ENCODE measurements at places on chromosomes 6 and 20.

DNA sequence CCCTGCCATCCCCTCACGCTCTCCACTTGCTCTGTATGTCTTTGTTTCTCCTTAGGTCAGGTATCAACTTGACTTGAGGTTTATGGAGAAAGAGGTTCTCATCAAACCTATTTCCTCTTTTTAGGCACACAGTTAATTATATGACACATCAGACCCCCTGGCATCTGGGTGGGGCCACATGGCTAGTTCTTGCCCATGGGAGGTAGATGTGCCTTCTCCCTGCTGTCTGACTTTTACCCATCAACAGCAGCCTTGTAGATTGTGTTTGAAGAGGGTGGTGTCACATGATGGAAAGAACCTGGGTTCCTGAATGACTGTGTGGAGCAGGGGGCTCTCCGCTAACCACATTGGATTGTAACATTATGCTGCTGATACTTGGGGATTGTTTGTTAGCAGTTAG, 7.2 kb upstream of the UQCC2 start:
- DNase-seq, result no peak

DNA sequence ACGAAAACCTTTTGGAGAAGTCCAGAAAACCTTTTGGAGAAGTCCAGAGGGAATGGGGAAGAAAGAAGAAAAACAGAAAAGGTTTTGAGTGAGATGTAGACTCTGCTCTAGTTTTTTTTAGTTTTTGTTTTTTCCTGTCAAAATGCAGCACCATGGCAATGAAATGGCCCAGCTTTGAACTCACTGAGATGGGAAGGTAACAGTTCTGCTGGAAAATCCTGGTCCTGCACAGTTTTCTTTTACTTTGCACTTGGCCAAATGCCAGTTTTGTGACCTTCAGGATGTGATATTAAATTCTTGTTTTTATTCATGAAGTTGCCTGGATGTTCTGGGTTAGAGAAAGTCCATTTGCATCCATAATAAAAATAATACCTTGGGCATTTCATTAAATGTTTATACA, 145.7 kb downstream of the CFAP61 start:
- DNase-seq, result no peak

DNA sequence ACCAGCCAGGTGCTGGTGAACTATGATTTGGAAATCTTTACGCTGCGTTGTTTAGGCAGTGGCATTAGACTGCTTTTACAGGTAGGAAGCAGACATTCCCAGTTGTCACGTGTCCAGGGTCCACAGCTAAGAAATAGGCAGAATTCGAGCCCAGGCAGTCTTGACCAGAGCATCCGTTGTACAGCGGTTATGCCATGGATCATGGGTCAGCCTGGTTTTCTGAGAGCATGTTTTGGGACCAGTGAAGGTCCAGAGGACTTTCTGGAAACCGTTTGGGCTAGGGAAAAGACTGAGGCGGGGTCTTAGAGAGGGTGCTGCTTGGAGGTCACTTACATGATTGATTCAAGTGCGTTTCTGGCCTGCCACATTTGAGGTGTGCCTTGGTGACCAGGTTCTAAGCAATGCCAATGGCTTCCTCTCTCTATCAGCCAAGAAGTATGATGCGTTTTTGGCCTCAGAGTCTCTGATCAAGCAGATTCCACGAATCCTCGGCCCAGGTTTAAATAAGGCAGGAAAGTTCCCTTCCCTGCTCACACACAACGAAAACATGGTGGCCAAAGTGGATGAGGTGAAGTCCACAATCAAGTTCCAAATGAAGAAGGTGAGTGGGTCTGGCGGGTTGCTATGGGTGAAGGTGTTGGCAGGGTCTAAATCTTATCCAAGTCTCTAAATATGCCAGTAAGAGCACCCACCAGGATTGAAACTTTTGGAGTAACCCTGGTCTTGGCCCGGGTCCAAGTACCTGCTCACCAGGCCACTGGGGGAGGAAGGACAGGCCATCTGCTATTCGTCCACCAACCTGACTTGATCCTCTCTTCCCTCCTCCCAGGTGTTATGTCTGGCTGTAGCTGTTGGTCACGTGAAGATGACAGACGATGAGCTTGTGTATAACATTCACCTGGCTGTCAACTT, 1.8 kb downstream of the RPL10A start:
- DNase-seq, result no peak

DNA sequence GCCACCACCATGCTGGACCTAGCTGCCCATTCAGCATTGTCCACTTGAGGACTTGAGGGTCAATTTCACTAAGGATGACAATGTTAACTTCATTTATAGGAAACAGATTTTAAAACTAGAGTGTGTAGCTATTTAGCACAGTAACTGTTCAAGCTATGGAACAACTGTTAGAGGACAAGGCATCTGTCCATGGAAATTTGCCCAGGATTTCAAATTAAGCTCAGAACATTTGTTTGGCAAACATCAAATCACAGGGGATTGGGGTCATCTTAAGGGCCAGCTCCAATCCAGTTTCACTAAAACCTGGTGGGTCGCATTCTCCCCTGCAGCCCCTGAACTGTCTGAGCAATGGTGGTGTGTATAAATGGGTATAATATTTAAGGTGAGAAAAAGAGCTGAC, 35.1 kb downstream of the PM20D2 start:
- no peak for DNase-seq

DNA sequence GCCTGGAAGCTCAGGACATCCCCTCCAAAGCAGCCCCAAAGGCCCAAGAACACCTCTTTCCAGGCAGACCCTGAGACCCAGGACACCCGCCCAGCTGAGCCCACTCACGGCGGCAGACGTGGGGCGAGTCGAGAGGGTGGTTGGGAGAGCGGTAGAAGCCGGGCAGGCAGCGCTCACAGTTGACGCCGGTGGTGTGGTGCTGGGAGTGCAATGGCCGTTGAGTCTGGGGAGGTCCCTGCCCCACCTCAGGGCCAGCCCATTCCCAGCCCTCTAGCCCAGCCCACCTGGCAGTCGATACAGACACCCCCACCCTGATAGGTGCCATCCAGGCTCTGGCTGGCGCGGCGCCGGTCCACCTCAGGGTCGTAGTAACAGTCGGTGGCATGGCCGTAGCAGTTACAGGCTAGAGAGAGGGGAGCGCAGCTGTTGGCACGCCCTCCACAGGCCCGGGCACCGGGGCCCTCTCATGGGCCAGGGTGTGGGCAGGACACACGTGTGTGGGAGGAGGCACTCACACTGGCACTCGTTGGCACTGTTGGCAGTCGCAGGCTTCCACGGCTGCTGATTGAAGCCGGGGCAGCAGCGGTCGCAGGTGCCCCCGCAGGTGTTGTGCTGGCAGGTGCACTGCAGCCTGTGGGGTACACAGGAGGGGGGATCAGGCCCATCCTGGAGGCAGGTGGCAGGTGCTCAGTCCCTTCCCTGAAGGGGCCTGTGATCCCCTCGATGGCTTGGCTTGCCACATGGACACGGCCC, 20.5 kb downstream of the LAMA5 start:
- no peak for DNase-seq

DNA sequence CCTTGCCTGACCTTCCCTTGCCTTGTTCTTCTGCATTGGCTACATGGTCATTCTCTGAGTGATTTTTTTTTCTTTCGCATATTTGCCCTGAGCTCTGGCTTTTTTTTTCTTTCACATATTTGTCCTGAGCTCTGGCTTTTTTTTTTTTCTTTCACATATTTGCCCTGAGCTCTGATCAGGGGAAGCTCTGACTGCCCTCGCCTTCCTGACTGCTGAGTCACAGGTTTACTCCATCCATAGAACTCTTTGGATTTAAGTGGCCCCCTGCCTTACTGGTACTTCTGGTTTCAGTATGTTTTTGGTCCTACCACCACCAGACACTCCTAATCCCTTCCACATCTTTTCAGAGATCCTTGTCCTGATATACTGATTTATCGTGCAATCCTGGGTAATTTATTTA, 201.1 kb downstream of the OGFRL1 start:
- no peak for DNase-seq

DNA sequence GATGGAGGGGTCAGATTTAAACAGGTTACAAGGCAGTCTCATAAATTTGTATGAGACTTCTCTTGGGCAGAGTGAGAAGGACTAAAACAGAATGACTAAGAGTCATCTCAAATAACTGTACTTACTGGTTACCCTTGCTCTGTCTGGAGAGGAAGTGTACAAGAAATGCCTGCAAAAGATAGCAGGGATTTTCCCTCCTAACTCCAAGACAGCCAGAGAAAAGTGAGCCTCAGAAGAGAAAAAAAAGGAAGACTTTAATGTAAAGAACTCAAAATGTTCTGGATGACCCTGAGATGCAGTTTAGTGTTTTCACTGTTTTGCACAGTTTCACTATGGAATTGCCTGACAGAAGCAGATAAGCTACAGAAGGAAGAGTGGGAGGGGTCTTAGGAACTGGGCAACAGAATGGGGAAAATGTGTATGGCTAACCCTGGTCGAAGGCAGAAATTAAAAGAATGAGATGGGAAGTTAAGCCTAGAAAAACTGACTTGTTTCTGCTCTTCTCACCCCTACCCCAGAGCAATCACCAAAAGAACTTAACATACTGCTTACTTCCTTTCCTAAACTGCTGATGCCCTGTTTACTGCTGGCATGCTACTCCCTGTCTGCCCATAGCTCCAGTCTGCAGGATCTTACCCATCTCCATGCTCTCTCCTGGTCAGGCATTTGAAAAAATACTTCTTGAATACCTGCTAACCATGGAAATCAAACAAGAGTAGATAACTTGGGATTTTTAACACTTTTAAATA, 98.1 kb upstream of the MARCKS start:
- DNase-seq, result no peak

GRCh38 chr6:167898673-167899311, 72.1 kb downstream of the AFDN start:
- no peak for DNase-seq

- DNase-seq, result no peak
Observed at GRCh38 chr6:151100326-151100725, 139.4 kb upstream of the AKAP12 start.

- no peak for DNase-seq
Observed at GRCh38 chr6:140546640-140547039, 1172.2 kb upstream of the CITED2 start.

DNA sequence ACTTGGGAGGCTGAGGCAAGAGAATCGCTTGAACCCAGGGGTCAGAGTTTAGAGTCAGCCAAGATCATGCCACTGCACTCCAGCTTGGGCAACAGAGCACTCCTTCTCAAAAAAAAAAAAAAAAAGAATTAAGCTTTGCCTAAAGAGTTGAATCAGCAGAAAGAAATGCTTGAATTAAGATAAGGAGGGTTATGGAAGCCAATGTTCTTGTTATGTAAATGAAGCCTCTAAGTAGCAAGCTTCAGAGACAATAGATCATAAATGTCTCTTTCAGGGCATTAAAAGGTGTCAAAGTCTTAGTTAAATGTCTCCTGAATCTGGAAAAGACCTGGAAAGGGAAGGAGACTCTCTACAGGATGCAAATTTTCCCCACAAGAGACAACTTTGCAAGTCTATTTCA, 69.7 kb upstream of the FAM83B start:
- DNase-seq, result no peak

GRCh38 chr6:74731931-74732330, 473.9 kb downstream of the COL12A1 start:
- no peak for DNase-seq

GRCh38 chr6:136086686-136087085, 163.4 kb downstream of the MTFR2 start:
- DNase-seq, result peak; percentile 5

- DNase-seq, result no peak
Observed at GRCh38 chr20:57627339-57627738, 7.1 kb upstream of the ZBP1 start.

GRCh38 chr6:3226481-3227362, 731 bp downstream of the TUBB2B start:
- no peak for DNase-seq

DNA sequence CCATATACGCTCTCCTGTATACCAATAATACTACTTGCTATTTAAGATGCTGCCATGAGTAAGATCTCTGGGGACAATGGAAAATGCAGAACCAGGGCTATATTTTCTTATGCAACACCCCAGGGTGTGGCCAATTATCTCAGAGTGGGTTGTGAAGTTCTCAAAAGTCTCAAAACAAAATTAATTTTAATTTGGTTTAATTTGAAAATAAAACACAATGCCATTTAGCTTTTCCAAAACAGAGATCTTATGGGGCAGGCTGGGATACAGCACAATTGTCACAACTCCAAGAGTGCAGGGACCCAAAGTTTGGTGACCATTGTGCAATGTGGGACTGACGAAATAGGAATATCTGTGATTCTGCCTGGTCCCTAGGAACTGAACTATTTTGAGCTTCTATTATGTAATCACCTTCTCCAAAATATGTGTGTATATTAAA, 43.1 kb downstream of the MBOAT1 start:
- DNase-seq, result no peak

- peak; percentile 88 for DNase-seq
Observed at GRCh38 chr6:42890311-42891198, 11.1 kb downstream of the RPL7L1 start.

- no peak for DNase-seq
Observed at GRCh38 chr6:75292555-75292954, 8.0 kb upstream of the TMEM30A start.
